ENCODE measurements at places on chromosomes 3 and 15.

- DNase-seq: no peak
These were observed 875.1 kb downstream of the NSUN3 start for GRCh38 chr3:94937980-94938379.

DNA sequence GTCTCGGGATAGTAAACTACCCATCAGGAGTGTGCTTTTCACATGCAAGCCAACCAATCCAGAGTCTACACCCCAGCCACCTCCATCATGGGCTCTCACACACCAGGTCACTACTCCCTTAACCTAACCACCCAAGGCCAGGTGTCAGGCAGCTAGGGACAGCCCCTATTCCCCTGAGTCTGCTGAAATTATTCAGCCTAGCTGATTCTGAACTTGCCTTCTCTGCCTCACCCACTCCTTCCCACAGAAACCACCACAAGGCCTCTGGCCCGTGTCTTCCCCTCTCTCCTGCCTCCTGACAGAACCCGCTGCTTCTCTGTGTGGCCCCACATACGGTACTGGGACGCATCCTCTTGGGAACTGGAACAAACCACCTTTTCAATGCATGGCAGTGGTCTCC, 82.1 kb downstream of the PCSK6 start:
- no peak for DNase-seq

DNA sequence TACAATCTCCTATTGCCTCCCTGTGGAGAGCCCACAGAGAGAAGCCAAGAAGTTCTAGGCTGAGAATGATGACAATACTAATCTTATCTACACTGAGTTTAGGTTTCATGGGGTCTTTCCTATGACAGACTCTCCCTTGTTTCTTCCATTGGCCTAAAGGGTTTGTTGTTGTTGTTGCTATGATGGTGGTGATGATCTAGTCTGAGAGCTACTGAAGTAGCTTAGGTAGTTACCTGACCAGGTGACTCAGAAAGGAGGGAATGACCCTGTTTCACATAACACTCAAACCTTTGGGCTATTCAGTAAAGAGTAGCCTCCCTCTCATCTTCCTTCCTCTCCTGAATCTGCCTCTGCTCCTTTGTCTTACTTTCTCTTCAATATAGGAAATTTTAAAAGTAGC, 170.2 kb downstream of the GMNC start:
- DNase-seq: no peak

GRCh38 chr3:46903341-46904302, 26.1 kb downstream of the PTH1R start:
- DNase-seq: no peak

DNA sequence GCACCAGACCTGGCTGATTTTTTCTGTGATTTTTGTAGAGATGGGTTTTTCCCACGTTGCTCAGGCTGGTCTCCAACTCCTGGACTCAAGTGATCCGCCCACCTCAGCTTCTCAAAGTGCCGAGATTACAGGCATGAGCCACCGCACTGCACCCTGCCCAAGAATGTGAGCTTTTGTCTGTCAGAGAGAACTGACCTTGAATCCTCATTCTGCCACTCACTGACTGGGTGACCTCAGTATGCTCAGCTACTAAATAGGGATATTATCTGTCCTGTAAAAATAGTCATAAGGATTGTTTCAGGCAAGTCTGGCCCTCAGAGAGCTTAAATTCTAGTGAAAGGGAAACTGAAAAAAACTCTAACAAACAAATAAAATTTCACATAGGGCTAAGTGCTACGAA, 2.1 kb upstream of the RFT1 start:
- no peak for DNase-seq

GRCh38 chr3:188692700-188693099, 479.1 kb upstream of the TPRG1 start:
- DNase-seq: no peak

DNA sequence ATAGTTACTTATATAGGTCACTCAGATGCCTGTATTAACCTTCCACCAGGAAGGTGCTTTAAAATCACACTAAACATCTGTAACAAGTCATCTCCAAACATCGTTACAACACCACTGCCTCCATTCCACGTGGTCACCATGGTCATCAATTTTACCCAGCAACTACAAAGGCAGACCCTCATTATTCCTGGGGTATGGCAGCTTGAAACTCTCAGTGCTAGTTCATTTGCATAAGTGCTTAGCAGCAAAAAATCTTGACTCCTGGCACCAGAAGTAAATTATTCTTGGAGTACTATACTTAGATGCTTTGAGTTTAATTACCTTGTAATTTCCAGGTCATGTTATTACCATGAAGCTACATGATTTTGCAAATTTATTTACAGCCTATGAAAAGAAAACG, 250.6 kb downstream of the KBTBD8 start:
- no peak for DNase-seq

DNA sequence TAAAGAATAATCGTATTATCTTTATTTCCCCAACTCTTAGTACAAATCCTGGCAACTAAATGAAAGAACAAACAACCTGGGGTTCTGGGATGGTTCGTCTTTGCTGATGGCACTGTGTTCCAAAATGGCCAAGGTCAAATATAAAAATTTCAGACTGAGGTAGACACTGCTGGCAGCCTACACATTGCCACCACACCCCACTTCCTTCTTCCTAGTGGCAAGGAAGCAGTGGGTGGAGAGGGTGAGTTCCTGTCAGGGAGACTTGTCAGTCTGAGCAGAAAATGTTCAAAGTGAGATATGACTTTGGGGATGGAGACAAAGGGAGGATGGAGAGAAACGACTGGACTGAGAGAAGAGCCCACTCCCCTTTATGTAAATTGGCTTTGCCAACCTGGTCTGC, 69.6 kb downstream of the LMCD1 start:
- DNase-seq: peak; percentile 0

- DNase-seq: no peak
These were observed 82.1 kb upstream of the PRTG start for GRCh38 chr15:55824857-55825613.

DNA sequence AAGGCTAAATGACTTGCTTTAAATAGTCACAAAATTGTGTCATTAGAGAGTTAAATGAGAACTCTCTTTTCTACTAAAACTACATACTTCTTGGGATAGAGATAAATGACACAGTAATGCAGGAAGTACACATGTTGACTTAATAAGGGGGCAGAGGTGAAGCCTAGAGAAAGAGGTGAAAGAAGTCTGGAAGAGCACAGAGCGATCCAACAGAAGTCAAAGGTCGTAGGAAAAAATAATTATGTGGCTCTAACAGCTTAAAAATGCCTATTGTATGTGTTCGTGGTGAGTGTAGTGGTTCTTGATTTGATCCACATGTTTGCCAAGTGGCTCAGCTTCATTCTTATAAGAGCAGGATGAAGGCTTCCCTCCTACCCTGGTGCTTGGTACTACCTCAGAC, 61.7 kb downstream of the TMEM212 start:
- DNase-seq: no peak

DNA sequence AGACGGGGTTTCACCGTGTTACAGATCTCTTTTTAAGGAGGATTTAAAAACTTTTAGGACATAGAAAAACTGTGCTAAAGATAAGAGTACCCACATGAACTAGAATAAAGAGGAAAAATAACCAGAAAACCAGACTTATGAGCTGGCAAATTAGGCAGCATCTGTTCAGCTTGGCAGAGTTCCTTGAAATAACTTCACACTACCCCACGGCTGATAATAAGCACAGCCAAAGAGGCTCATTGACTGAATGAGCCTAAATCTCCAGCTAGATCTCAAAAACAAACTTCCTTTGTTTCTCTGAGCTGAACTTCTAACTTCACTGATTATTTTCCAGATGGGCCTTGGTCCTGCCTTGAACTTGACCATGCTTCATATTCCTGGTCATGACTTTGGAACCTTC, 26.7 kb upstream of the PIK3R4 start:
- no peak for DNase-seq

DNA sequence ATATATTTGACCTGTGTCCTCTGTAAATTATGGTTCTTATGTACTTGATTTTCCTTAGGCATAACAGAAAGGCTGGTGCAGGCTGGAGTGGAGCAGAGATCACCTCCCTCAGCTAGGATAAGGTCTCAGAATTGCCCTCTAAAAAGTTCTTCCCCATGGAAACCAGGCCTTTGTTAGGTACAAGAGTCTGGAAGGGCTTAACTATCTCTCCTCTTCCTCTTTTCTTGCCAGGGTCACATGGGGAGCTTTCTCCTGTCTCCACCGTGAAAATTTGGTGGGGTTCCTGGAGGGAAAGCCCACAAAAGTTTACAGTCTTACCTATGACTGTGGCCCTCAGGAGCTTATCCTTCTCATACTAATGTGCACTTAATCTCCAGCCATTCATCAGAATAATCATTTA, 633.2 kb downstream of the MCTP2 start:
- DNase-seq: no peak

GRCh38 chr3:184030536-184030935, 1.0 kb upstream of the HTR3D start:
- no peak for DNase-seq

DNA sequence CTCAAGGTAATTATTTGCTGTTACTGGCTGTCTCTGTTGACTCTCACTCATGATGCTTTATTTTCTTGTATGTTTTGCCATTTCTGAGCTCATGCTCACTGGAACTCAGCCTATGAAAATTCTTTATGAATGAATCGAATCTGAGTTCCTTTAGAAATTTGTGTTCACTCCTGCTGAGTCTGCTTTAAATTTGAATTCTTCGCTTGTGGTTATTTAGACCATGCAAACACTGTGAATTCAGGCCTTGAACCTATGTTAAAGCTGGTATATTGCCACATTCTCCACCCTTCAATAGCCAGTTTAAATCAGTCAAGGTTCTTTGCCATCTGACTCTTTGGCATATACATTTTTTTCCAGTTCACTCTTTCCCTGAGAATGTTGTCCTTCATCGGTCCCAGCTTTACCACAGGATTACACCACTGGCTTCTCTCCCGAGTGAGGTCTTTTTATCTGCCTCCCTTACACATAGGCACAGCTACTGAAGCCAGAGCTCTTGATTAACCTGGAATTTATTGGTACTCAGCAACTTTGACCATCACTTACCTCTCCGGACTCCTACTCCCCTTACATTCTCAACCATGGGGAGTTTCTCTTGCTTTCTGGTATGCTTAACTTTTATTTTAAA, 400.6 kb downstream of the VPS13C start:
- no peak for DNase-seq

GRCh38 chr3:128069271-128069670, 17.0 kb downstream of the SEC61A1 start:
- DNase-seq: no peak

- no peak for DNase-seq
These were observed 68.2 kb downstream of the EFCAB12 start for GRCh38 chr3:129360171-129360611.

- peak; percentile 99 for DNase-seq
These were observed at the start of gene ITPR1 for GRCh38 chr3:4493014-4493940. Gene ITPR1, plus strand, starts transcription at chr3:4493348. Its CDS starts 23,144 bp downstream, at chr3:4516492.

DNA sequence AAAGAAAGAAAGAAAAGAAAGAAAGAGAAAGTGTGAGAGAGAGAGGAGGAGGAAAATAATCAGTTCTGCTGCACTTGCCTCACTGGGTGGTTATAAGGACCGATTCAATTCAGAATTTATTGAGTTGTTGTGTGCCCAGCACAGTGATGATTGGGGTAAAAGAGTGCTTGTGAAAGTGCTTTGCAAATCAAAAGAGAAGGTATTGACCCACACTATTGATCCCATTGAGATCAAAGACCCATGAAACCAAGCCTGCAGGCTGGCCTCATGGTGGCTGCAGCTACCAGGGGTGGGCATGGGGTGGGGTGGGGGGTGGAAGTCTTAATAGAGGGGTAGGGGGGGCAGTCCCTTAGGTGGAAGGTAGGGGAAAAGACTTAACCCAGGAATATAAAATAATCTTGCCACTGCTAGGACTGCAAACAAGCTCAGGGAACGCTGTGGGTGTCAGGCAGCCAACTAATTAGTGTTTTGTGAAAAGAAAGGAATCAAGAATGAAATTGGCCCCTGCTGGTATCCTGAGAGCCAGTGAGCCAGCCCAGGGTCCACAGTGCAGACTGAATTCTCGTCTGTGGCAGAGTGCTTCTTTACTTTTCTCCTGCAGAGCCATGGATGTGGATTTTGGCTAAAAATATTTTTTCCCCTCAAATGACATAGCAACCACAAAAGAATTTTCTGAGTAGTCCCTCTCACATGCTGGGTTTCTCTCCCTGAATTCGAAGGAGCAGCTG, 34.2 kb downstream of the CLEC3B start:
- no peak for DNase-seq

- no peak for DNase-seq
These were observed 110.9 kb downstream of the GABRG3 start for GRCh38 chr15:27081676-27082418.

GRCh38 chr3:48684054-48684349, 1.7 kb downstream of the NCKIPSD start:
- no peak for DNase-seq

DNA sequence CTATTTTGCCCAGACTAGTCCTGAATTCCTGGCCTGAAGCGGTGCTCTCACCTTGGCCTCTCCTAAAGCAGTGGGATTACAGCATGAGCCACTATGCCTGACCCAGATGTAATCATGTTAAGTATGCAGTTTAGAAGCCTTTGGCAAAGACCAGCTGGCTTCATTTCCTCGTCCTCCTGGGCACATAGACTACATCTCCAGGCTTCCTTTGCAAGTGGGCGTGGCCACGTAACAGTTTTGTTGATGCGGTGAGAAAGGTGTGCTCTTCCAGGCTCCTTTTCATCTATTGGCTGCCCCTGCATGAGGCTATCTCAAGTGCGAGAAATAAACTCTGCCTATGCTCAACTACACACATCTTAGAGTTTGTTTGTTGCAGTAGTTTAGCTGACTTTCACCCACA, 13.0 kb downstream of the SV2B start:
- DNase-seq: no peak

DNA sequence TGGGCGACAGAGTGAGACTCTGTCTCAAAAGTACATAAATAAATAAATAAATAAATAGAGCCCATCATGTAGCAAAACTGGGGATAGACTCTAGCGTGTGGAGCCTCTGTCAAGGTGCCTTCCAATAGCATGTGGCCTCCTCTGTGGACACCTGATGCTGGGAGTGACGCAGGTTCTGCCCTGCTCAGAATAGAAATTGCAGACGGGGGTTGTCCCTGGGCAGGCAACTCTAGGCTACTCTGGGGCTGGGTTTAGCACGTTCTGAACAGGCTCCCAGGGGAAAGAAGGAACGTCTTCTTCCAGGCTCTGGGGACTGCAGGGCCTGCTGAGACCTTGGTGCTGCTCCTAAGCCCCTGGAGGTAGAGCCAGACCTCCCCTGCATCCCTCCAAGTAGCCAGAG, 65.3 kb downstream of the EPHB3 start:
- DNase-seq: no peak

DNA sequence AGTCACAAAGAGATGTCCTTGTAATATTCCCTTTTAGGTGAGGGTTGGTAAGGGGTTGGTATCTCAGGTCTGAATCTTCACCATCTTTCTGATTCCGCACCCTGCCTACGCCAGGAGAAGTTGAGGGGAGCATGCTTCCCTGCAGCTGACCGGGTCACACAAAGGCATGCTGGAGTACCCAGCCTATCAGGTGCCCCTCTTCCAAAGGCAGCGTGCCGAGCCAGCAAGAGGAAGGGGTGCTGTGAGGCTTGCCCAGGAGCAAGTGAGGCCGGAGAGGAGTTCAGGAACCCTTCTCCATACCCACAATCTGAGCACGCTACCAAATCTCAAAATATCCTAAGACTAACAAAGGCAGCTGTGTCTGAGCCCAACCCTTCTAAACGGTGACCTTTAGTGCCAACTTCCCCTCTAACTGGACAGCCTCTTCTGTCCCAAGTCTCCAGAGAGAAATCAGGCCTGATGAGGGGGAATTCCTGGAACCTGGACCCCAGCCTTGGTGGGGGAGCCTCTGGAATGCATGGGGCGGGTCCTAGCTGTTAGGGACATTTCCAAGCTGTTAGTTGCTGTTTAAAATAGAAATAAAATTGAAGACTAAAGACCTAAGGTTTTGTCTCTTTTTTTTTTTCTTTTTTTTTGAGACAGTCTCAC, 19.8 kb downstream of the TYRO3 start:
- DNase-seq: no peak

GRCh38 chr15:97502038-97502437, 458.5 kb upstream of the ARRDC4 start:
- no peak for DNase-seq

All from stimulated activated CD4-positive, alpha-beta T cell treated with anti-CD3 and anti-CD28 coated beads, Interleukin-2, amount 100 ng/mL, for 4 hours (primary cell).